Suprapubic skin (tissue), 4 donors: ENCODE measurements at places on chromosomes 6 and 20.

DNA sequence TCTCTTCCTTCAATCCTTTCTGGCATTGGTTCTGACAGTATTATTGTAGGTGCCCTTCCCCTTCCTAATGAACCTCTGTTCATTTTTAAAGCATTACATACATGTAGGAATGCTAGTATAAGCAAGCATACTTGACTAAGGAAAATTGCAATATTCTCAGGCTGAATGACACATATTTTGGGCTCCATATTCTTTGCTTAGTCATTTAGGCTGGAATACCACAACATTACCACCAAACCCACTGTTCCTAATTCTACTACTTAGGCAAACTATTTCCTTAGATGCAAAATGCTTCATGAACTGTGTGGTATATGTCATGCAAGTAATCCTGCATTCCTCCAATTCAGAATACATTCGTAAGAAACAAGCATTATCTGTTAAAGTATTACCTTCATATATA is 113.9 kb downstream of the PRDM1 start:
- no peak for DNase-seq

DNA sequence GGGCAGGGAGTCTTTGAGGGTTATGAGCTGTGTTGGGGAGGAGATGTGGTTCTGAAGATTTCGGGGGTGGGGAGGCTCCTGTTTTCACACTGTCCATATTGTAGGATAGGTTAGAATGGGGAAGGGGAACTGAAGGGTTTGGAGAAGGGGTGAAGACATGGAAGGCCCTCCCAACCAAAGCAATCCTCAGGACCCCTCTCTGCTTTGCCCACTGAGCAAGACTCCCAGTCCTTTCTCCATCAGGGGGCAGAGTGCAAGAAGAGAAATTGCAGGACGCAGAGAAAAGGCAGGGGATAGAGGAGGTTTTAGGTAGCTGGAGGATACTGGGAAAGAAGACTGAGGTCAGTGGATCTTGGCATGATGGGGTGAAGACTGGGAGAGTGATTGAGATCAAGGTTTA is 3.9 kb downstream of the SYNGAP1 start:
- peak; percentile 36 for DNase-seq

- DNase-seq: no peak
Observed at GRCh38 chr6:10794239-10794638, 44.1 kb downstream of the MAK start.

GRCh38 chr6:38404900-38405556 is 234.7 kb downstream of the BTBD9 start:
- no peak for DNase-seq

DNA sequence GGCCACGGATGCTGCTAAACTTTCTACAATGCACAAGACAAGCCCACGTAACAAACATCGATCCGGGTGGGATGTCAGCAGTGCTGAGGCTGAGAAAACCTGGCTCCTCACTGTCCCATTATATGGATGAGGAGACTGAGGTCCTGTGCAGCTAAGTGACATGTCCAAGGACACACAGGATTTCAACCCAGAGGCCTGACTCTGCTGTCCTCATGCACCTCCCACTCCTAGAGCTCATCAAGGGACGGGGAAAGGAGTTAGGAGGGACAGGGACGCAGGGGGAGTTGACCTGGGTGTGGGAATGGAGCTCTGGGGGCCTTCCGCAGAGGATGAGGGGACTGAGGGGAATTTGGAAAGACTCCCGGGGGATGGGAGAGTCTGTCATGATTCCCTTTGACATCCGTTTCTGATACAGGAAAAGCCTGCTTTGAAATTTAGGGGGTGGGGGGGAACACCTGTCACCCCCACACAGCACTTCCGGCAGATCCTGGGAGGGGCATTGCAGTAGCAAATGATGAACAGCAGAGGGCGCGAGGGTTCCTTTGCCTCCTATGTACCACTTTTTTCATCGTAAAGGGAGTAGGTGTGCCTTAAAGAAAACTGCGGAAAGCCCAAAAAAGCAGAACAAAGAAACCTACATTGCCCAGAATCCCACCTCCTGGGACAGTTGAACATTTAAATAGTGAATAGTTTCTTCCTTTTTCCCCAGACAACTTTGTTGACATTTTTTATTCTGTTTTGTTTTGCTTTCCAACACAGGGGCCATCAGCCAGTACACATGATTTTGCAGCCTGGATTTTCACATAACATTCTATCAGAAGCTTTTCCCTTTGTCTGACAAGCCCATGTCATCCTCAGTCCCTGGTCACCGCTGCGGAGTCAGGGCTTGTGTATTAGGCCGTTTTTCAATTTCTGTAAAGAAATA is 48.6 kb downstream of the SLC2A10 start:
- DNase-seq: no peak

- DNase-seq: no peak
Observed at GRCh38 chr6:147467428-147467827, 41.1 kb upstream of the SAMD5 start.

GRCh38 chr6:6975459-6976111 is 132.2 kb upstream of the RREB1 start:
- no peak for DNase-seq

DNA sequence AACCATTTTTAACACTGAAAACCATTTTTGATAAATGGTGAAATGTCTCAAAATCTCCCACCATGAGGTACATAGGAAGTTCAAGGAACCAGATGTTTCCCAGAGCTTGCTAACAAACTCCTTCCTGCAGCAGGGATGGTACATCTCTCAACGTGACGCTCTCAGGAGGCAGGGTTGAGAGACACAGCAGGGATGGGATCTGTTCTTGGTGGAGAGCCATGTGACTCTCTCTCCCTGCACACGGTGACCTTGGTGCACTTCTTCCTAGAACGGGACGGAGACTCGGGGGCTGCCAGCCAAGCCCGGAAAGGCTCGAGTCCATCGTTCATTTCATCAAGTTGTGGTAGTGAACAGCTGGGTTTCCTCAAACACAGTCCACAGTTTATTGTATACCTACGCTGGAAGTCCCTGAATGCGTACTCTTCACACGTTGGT is 94.2 kb downstream of the FAM50B start:
- DNase-seq: no peak

DNA sequence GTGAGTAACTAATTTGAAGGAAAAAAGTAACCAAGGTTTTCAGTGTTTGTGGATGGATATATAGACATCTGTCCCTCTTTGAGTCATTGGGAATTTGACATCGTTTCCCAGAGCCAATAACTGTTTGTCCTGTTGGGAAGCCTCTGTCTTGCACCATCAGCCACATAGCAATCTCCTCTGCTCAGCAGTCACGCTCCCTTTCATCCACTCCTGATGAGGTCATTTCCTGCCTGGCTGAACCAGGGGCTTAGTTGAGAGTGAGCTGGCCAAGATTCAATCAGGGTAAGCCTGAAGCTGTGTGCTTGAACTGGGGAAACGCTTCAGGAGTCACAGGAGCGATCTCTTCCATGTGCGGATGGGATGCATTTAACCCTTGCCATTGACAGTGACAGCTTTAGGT is 121.5 kb upstream of the FOXQ1 start:
- no peak for DNase-seq

DNA sequence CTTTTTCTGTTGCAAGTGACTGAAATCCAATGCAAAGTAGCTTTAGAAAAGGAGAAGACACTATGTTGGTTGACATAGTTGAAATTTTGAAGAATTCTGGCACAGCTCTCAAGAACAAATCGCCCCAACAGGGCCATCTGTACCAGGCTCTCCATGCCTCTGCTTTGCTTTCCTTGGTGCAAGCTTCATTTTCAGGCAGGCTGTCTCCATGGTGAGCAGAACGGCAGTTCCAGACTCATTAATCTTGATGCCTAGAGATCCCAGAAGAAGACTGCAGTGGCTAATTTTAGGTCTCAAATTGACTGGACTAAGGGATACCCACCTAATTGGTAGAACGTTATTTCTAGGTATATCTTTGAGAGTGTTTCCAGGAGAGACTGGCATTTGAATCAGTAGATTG is 950.7 kb upstream of the FLRT3 start:
- no peak for DNase-seq

GRCh38 chr6:88290411-88290810 is 124.3 kb upstream of the CNR1 start:
- no peak for DNase-seq

DNA sequence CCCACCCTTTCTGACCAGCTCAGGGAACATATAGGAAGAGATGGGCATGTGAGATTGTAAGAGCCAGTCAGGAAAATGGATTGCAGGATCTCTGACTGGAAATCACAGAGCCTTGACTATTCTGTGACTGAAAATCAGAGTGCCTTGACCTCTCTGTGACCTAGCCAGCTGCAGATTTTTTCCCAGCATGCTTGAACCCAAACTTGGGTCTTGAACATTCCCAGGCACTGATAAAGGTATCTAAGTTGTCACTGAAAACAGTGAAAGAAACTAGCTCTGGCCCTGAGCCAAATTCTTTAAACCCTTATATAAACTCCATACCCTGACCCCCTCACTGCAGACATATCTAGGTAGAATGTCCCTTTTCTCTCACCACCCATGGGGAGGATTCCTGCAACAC is 2.3 kb upstream of the ZNF165 start:
- no peak for DNase-seq

GRCh38 chr20:48310305-48310704 is 517.5 kb downstream of the PREX1 start:
- no peak for DNase-seq

DNA sequence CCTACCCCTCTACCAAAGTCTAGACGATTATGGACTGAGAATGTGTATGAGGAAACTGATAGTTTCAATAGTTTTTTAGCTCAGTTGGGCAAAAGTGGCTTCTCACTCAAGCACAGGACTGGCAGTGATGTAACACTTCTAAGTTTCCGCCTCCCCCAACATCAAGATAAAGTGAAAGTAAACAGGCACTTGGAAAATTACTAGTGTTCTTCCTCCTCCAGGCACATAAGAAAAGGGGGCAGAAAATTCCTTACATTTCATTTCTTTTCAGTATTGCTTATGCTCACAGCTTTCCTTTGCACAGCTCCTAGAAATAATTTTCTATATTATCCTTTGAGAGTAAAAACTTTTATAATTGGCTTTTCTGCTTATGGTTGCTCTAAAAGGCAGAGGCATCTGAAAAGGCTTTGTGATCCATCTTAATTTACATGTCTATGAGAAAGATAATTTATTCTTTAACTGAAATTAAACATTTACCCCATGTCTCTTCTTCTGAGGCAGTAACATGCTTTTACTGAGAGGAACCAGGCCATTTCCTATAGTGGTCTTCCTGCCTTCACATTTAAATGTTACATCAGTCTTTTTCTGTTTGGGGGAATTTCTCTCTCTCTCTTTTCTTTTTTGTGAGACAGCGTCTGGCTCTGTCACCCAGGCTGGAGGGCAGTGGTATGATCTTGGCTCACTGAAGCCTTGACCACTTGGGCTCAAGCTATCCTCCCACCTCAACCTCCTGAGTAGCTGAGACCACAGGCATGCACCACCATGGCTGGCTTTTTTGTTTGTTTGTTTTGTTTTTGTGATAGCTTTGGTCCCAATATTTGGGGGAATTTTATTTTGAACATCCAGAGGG is 65.0 kb upstream of the EEF1A1 start:
- DNase-seq: no peak

- no peak for DNase-seq
Observed at GRCh38 chr6:33589731-33590530, 9.9 kb upstream of the BAK1 start.

DNA sequence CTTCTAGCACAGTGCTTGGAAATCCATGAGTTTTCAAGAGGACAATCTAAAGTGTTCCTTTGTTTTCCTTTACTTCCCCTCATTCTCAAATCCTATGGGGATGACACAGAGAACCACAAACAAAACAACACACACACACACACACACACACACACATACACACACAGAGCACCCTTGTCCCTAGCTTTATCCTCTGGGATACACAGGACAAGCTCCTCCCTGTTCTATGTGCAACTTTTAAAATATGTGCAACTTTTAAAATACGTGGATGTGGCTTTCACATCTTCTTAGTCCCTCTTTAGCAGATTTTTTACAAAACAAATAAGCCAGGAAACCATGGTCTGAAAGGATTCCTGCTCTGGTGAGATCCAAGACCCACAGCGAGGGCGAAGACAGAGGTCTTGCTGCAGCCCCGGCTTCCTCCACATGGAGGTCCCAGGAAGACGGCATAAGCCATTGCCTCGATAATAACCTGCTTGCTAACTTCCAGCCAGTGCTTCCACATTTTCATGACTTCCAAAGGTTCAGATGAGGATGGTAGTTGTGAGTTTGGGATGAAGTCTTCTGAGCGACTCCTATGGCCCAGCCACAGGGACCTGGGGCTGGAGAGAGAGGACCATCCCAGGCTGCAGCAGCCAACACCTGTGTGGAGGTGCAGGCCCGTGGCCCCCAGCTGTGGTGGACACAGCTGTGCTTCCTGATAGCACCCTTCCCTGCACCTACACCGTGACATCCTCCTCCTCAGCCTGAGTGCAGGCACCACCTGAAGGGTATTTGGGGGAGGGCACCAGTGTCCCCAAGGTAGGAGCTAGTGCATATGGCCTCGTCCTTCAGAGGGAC is 62.8 kb upstream of the CD93 start:
- DNase-seq: no peak

GRCh38 chr6:132131758-132132157 is 180.6 kb upstream of the CCN2 start:
- peak; percentile 74 for DNase-seq

DNA sequence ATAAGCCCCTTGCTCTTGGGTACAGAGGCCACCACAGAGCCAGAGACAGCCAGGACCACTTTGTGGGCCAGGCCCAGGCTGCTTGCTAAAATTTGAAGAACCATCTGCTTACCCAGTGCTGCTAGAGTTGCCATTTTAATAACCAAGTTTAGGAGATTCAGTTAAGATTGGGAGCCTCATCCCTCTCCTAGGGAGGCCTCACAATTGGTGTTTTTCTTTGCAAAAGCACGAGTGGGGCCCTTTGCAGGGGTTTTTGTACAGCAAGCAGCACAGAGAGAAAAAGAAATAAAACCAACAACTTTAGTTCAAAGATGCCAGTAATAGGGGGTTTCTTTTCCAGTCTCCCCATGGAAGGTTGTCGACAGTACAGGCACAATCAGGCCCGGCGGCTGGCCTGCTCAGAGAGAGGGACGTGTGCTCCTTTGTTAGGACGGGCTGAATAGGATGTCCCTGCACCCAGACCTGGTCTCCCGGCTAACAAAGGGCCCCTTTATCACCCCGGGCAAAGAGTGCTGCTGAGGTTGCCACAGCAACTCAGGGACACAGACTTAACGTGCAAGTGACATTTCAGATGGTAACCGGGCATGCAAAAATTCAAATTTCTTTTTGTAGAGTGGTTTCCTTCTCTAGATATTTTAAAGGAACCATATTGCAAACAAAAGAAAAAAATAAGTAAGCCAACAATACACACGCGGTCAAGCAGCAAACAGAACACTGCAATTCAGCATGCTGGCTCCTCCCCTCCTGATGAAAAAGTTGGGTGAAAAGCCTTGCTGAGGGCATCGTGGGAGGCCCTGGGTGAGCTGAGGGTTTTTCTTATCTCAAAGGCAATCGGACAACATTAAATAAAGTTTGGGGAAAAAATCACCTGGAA is 10.5 kb upstream of the TOX2 start:
- no peak for DNase-seq

- no peak for DNase-seq
Observed at GRCh38 chr6:161103475-161103874, 111.9 kb downstream of the MAP3K4 start.

- DNase-seq: no peak
Observed at GRCh38 chr20:2864626-2865025, 8.7 kb upstream of the PTPRA start.

- no peak for DNase-seq
Observed at GRCh38 chr20:46735436-46735835, 26.0 kb downstream of the SLC2A10 start.

GRCh38 chr6:6725468-6726209 is 137.1 kb downstream of the LY86 start:
- DNase-seq: no peak
